ENCODE measurements at places on chromosomes 5 and 9.

DNA sequence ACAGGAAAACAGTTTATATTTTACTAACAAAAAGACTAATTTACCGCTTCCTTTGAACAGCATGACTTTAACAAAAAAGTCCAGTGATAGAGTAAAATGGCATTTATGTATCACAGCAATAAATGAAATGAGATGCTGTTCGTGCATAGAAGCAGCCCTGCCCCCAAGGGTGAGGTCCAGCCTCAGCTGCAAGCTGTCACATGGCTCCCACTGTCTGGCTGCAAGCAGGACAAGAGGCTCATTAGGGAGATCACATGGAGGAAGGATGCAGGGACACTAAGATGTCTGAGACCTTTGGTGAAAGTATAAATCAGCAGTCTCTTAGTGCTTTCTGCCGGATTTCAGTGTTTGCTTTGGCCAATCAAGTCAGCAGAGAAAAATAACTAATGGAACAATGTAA lies 23.0 kb downstream of the GDNF start:
- peak; percentile 49 for DNase-seq

- peak; percentile 19 for DNase-seq
Measured at GRCh38 chr5:71836559-71837112, 117.6 kb downstream of the CARTPT start.

DNA sequence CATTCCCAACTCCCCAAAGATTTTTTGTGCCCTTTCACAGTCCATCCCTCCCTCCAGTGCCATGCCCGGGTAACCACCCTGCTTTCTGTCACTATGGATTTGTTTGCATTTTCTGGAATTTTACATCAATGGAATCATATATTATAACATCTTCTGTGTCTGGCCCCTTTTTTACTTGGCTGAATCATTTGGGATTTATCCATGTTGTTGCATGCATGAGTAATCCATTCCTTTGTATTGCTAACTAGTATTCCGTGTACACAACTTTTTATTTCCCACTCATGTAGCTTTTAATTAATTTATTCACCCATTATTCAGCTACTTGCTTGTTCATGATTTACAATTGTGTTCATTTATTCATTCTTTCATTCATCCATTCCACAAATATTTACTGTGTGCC lies 94.1 kb downstream of the FGF18 start:
- DNase-seq: peak; percentile 5

DNA sequence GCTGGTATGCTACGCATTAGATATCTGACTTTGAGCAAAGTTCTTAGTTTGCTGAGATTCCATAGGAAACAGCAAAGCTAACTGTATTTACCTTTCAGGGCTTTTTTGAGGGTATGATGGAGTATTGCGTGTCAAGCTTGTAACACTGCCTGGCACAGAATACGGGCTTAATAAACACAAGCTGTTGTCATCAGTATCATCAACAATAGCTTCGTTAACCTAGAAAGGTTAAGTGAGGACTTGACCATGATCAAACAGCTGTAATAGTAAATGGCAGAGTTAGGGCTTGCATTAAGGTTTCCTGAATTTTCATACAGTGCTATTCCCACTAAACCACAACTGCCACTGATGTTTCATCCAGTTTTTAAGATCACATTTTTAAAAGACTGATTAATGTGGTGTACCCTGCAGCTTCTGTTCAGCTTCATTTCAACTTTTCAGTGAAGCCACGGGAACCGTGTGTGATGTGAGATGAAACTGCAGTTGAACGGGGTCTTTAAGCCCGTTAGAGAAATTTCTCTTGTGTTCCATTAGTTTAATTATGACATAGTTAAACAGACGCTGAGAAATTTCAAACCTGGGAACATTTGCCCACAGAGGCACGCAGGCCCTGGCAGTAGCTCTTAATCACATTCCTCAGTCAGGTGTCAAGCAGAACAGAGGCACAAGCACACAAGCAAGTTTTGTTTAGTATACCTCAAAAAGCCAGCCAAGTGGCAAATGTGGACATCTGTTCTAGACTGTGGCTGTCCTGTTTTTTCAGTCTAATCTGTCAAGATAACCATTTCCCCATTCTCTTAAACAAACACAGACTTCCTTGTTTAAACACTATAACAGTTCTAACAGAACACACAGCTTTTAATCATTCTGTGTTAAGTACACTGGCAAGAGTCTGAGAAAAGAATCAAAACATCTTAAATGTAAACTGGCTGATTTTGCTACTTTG lies 147.1 kb downstream of the ZNF608 start:
- DNase-seq: peak; percentile 93

DNA sequence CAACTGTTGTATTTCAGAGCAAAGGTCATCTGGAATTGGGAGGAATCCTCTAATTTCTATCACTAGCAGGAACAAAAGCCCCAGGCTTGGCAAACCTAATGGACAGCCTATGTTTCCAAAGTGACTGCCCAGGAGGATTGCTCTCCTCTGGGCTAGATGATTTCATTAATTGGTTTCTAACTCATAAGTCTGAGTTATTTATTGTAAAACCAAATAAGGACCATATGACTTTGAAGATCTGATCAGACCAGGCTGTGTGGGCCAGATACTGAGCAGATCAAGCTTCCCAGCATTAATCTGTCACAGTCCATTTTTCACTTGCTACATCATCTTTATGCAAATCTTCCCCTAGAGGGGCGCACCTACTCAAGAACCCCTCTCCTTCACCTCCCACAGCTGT lies 125.2 kb downstream of the PRDM6 start:
- no peak for DNase-seq

DNA sequence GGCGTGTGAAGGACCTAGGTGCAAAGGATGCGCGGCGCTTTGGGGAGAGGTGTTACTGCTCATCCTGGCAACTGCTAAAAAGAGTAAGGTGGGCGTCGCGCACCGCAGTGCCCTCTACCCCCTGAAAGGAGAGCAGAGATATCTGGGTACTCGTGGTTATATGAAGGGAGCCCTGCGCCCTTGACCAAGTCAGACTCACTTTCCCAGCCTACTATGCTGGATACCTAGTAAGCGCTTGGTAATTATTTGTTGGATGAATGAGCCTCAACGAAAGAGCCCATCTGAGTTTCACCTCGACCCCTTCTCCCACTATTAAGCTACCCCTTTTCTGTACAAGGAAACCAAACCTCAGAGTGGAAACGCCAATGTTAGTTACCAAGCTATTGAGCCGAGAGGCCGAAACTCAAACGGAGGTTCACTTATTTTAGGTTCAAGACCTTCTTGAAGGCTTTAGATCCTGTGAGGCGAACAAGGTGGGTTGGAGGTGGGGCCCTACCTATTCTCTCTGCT lies 8.0 kb downstream of the LHX6 start:
- no peak for DNase-seq

GRCh38 chr9:31302620-31303418 lies 1081.6 kb upstream of the ACO1 start:
- DNase-seq: no peak

- peak; percentile 56 for DNase-seq
Measured at GRCh38 chr5:93926831-93927620, 185.6 kb upstream of the POU5F2 start.

- DNase-seq: no peak
Measured at GRCh38 chr5:2711446-2712425, 39.7 kb downstream of the IRX2 start.

- no peak for DNase-seq
Measured at GRCh38 chr9:126166291-126166690, 160.3 kb upstream of the MVB12B start.

DNA sequence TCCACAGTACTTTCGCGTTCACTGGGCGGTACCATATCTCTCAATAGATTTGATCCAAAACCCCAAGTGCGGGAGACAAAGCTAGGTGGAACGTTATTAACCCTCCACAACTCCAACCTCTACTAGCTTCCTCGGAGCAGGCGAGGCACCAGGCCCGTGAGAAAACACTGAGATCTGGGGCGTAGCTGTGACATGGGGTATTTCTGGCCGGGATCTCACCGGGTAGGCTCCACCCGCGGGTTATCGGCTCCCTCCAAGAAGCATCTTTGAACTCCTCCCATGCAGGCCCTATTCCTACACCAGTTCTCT lies 350 bp upstream of the SLC25A46 start:
- DNase-seq: no peak

DNA sequence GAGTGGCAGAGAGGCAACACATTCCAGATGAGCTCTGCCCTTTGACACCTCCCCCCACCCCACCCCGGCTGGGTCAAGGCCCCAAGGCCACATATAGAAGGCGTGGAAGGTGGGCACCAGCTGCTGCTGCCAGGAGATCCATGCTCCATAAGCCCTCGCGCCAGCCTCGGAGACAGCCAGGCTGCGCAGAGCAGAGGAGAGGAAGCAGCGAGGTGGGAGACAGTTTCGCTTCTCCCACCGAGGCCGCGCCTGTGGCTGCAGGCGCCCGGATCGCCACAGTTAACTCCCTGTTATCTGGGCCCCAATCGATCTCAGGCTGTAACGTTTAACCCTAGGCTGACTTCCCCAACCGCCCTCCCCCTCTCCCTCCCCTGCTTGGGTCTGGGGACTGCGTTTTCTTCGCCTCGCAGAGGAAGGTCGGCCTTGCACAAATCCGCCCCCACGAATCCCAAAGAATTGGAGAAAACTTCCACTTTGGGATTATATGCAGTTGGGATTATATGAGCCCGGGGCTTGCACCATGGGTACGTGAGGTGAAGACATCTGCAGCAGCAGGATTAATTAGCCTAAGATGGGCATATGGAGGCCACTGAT lies 1.1 kb upstream of the CXXC5 start:
- no peak for DNase-seq

GRCh38 chr9:113416149-113416721 lies 5.7 kb downstream of the C9orf43 start:
- no peak for DNase-seq

DNA sequence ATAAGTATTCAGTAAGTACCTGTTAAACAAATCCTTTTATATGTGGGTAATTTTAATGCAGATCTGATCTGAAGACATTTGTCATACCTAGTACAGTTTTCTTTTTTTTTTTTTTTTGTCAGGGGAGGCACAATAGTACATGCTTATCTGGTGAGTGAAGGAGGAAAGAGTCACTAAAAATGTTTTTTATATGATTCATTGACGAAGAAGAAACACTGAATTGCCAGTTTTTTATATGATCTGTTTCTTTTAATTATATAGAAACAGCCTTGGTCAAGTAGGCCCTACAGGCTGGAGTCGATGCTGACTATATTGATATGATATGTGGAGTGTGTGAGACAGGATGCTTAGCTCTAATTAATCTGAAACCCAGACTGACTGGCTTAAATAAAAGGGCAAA lies 315.2 kb downstream of the PSAT1 start:
- DNase-seq: peak; percentile 45

GRCh38 chr5:180633283-180634177 lies 15.9 kb downstream of the FLT4 start:
- no peak for DNase-seq

GRCh38 chr5:37208883-37209797 lies 40.0 kb downstream of the CPLANE1 start:
- peak; percentile 68 for DNase-seq

DNA sequence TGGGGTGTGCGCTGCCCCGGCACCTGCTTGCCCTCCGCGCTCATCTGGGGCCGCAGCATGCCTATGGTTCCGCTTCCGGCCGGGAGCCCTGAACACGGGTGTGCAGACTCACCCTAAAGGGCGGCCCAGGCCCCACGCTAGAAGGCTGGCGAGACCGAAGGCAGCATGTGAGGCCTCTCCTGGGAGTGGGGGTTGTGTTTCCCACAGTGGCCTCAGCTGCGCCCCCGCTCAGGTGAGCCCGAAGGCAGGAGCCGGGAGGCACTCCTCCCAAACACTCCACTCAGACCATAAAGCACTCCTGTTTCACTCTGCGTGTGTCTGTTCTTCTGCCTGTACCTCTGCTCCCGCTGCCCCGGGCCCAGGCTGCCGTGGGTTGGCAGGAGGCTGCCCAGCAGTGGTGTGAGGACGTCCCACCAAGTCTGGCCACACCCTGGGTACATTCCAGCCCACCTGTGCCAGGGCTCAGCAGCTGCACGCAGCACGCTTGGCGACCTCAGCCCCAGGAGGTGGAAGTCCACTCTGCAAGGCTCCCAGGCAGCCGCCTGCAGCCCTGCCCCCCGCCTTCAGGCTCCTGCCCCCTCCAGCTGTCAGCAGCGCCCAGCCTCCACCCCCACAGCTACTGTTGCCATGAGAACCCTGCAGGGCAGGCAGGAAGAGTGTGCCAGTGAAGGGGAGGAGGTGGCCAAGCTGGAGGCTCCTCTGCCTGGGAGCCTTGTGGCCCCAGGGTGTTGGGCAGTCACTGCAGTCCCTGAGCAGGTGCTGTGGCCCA lies 1.2 kb upstream of the AJM1 start:
- peak; percentile 87 for DNase-seq

DNA sequence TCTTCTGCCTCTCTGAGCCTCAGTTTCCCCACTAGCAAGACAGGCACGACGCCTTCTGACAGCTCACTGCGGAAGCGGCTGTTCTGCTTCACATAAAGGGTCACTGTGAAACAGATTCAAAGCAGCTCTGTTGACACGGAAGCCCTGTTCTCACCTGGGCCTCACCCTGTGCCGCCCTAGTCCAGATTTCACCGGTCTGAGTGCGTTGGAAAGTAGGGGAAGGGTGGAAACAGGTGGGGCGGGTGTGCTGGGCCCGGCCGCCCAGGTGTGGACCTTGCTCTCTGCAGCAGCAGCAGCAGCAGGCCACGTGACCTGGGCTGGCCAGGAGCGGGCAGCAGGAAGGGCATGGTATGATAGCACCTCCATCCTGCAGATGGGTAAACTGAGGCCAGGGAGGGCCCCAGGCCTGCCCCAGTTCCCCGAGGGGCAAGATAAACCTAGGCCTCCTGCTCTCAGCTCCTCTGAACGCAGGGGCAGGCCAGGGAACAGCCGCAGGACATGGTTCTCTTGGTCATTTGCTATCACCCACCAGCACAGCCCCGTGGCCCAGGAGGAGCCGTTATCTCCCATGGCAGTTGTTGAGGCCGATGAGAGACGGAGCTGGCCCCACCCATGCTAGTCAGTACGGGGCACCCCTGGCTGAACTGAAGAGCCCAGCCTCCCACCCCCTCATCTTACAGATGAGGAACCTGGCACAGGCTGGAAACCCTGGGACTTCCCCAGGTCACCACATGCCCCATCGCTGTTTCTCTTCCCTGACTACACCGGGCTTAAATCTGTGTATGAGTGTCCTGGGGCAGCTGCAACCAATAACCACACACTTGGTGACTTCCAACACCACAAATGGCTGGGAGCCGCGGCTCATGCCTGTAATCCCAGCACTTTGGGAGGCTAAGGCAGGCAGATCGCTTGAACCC lies 12.1 kb downstream of the PTGES2 start:
- no peak for DNase-seq

DNA sequence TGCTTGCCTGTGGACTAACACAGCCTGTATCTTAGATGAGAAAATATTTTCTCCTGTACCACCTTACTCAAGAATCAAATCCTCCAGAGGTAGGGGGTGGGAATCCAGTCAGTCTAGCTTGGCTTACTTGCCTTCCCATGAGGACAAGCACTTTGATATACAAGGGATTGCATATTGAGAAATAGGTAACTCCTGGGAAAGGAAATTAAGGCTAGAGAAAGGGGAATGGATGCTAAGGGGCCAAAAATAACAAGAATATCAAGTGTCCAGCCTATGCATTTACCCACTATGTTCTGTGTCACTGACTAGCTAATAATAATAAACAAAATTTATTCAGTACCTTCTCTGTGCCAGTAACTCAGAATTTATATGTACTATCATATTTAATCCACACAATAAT lies 21.4 kb upstream of the SNX2 start:
- DNase-seq: no peak
